ENCODE measurements at places on chromosomes 1 and 21. TPM values are rescaled to one million over a fixed set of nuclear protein-coding genes. Genes with fewer than 3 reads are reported as not detected.

DNA sequence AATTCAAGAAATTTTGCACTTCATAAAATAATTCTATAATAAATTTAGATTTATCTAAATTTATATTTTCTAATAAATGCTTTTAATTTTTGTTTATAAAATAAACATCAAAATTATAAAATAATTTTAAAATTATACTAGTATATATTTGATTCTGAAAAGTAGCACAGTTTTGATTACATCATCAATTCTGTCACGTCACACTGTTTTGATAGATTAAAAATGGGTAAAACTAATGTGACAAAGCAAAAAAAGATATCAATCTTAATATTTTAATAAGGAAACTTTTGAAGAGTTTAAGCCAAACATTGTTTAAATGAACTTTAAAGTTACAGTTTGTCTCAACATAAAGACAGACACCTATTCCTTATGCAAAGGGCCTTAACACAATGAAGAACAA lies 1001.8 kb downstream of the KCNT2 start:
- DNase-seq, result no peak

GRCh38 chr1:77900687-77901293 lies 12.4 kb downstream of the NEXN start:
- peak; percentile 48 for DNase-seq

DNA sequence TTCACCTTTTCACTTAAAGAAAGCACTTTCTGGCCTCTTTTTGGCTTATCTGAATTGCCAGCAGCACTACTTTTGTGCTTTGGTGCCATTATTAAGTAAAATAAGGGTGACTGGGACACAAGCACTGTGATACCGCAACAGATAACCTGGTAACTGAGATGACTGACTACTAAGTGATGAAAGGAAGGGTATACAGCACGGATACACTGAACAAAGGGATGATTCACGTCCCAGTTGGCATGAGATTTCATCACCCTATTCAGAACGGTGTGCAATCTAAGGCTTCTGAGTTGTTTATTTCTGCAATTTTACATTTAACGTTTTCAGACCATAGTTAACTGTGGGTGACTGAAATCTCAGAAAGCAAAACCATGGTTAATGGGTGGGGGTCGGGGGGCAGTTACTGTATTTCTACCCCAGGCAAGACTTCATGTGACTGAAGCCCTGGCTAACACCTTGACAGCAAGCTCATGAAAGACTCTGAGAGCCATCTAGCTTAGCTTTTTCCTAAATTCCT lies 102.8 kb downstream of the CLIC6 start:
- peak; percentile 86 for DNase-seq

DNA sequence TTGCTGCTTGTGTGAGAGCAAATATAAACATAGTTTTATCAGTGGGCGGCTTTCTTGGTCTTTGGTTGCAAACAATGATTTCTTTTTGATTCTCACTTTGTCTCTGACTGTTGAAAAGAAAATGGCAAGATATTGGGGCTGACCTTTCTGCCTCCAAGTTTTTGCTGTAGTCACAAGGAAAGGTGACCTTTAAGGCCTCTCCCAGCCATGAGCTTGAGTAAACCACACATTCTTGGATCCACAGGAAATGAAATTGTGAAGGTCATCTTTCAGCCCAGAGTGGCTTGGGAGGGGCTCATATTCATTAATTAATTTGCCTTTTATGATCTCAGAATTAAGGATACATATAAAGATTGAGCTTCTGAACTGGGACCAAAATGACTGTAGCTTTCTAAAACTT lies 241.6 kb downstream of the BACH1 start:
- no peak for DNase-seq

- DNase-seq, result no peak
Observed at GRCh38 chr1:7113822-7114221, 328.6 kb downstream of the CAMTA1 start.

- no peak for DNase-seq
Observed at GRCh38 chr1:112870887-112871646, 84.9 kb downstream of the SLC16A1 start.

GRCh38 chr21:33418691-33419090 lies 15.5 kb downstream of the IFNGR2 start:
- no peak for DNase-seq

DNA sequence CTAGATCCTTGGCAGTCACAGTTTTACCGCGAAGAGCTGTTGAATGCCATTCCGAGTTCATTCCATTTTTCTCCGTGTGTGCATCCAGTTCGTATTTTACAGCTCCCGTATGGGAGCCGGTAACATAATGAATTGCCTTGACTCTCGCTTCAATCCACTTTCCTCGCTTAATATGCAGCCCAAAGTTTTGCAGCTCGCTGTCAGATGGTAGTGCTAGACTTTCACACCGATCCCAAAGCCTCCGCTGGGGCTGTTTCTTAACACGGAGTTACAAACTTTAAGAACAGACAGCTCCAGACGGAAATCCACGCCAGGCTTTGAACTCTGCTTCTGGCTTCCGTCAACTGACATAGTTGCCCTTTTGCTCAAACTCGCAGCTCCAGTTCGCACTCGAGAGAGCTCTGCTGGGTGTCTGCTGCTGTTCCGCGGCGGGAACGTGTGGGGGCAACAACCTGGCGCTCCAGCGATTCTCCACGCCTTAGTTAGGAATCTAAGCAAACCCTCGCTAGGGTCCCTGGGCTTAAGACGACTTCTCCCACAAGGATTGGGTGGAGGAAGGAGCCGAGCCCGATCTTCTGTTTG lies 3.5 kb upstream of the ARID1A start:
- peak; percentile 94 for DNase-seq

GRCh38 chr1:175690915-175691314 lies 52.5 kb downstream of the TNR start:
- no peak for DNase-seq

DNA sequence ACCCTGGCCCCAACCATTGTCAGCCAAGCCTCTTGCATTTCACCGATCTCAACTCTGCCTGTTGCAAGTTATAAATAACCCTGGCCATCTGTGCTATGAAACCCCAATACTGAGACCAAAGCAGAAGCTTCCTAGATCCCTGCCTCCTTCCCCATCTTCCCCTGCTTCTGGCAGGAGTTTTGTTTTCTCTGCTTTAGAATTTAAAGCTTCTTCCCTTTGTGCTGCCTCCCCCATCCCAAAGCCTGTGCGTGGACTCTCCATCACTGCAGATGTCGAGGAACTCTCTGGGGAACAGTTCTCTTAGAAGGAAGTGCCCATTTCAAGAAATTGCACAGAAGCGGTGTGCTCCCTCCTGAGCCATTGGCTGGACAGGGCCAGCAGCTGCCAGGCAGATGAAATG lies 17.4 kb upstream of the MYOG start:
- DNase-seq, result no peak

GRCh38 chr1:228512781-228513198 lies 25.6 kb downstream of the RNF187 start:
- DNase-seq, result no peak

GRCh38 chr1:223712850-223713474 lies 623 bp downstream of the CAPN2 start:
- DNase-seq, result no peak

- DNase-seq, result no peak
Observed at GRCh38 chr1:14037101-14037847, 337.3 kb downstream of the PRDM2 start.

DNA sequence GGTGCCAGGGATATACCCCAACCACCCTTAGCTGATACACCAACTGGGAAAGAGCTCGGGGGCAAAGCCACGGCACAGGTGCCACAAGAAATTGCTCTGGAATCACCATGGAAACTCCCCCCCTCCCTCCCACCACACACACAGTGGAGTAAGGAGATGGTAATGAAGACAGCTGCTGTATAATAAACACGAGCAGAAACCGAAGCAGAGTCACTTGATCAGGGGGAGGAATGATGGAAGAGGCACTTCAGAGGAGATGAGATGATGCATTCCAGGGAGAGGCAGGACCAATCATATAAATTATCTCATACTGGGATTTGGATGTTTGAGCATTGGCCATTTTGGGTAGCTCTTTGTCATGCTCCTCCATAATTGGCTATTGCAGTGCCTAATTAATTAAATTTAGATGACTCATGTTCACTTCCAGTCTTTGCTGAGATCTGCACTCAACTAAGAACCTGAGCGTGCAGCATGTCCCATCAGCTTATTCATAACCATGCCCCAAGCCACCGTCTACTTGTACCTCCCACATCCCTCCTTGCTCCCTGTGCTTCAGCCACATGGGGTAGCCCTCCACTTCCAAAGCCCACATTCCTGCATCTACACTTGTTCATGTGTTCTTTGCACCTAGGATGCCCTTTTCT lies 189.5 kb downstream of the ZSCAN20 start:
- no peak for DNase-seq

DNA sequence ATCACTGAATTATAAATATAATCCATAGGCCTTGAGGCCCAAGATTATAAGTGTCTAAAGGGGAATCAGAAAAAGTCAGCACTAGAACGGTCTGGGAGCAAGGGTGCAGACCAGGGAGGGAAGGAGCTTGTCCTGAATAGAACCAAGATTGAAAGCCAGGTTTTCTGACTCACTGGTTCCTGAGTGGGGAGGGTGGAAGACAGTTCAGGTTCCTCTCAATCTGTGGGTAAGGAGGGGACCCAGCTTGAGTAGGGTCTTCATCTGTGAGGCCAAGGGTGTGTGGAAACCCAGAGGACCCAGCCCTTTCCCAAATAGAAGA lies 842 bp downstream of the LENEP start:
- DNase-seq, result no peak

GRCh38 chr21:26840912-26841311 lies 4.3 kb downstream of the ADAMTS1 start:
- DNase-seq, result peak; percentile 93

GRCh38 chr1:19040010-19040680 lies 83.7 kb upstream of the IFFO2 start:
- no peak for DNase-seq

DNA sequence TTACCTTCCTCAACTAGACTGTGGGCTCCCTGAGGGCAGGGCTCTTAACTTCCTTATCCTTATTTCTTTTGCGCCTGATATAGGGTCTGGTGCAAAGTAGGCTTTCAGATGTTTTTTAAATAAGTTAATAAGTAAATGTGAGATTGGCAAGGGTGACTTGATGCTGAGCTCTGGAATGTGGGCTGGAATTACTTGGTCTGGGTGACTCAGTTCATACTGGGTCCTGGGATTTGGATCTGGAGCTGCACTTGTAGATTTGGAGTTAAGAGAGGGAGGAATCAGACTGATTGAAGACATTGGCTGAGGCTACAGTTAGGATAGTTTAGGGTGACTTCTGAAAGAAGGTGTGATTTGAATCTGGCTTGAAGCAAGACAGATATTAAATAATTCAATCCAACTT lies 190.9 kb downstream of the GIPC2 start:
- DNase-seq, result no peak

DNA sequence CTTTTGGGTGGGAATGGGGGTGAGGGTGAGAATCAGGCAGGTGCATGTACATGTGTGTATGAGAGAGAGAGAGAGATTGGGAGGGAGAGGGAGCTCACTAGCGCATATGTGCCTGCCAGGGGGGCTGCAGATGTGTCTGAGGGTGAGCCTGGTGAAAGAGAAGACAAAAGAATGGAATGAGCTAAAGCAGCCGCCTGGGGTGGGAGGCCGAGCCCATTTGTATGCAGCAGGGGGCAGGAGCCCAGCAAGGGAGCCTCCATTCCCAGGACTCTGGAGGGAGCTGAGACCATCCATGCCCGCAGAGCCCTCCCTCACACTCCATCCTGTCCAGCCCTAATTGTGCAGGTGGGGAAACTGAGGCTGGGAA lies 95.0 kb downstream of the EPHB2 start:
- DNase-seq, result no peak

DNA sequence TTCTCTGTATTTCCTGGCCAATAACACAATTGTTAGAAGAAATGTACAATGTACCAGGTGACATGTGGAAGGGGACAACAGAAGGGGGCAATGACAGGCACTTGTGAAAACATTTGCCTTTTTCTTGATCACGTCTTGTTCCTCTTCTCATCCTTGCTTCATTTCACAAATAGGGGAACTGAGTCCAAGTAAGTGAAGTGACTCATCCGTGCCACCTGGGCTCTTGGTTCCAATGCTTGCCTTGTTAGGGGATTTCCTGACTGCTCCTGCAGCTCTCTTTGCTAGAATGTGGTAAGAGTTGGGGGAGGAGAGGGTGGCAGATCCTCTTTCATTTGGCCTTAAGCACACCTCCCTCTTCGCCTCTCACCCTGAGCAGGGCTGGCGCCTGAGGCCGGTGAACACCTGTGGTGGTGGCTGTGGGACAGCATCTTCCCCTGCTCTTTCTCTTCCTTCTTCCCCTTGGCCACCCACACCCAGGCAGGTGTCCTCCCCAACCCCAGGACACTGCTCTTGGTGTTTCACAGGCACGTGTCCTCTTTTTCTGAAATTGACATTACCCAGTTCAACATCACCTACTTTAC lies 2.2 kb upstream of the RHEX start:
- peak; percentile 67 for DNase-seq

DNA sequence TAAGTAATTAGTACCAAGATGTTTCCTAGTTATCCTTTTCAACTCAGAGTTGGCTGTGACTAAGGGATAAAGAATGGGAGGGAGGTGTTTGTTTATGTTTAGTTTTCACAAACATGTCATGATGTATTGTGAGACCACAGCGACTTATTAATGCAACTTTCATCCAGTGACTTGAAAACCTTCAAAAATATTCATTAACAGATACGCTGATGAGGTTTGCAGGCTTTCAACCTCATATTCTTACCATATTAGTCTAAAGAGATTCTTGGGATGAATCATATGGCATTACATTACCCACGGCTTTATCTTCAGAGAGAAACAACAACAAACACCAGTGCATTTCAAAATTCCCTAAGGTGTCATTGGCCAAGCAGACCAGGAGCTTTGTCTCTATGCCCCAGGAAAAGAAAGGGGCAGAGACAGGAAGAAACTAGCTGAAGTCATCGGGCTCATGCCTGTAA lies 36.4 kb downstream of the PALMD start:
- DNase-seq, result peak; percentile 80

- no peak for DNase-seq
Observed at GRCh38 chr1:94683886-94684285, 136.3 kb upstream of the SLC44A3 start.

DNA sequence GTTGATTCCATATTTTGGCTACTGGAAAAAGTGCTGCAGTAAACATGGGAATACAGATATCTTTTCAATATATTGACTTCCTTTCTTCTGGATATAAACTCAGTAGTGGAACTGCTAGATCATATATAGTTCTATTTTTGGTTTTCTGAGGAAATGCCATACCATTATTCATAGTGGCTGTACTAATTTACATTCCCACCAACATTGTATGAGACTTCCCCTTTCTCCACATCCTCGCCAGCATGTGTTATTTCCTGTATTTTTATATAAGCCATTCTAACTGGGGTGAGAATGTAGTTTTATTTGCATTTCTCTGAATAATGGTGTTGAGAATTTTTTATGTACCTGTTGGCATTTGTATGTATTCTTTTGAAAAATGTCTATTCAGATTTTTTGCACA lies 385.2 kb downstream of the NUF2 start:
- no peak for DNase-seq

The TOE1 gene
- total RNA-seq, result 9.0 TPM

The TRAF3IP3 gene
- total RNA-seq, result not detected

The ADCY10 gene
- total RNA-seq, result not detected

The OR2L2 gene
- 0.19 TPM for total RNA-seq

The OVAAL gene
- 0.17 TPM for total RNA-seq

The ATP1A1 gene
- total RNA-seq, result 505 TPM

The CRP gene
- total RNA-seq, result not detected

The SH2D1B gene
- total RNA-seq, result not detected

The GPR161 gene
- 15.0 TPM for total RNA-seq

The S100A9 gene
- total RNA-seq, result 606 TPM

The TIPRL gene
- total RNA-seq, result 32.5 TPM

Data from mammary epithelial cell (primary cell).